ENCODE measurements at places on chromosomes 12 and 14. TPM values are rescaled to one million over a fixed set of nuclear protein-coding genes. Genes with fewer than 3 reads are reported as not detected.
A peak's percentile ranks its signal among the peaks of the same experiment; 100 is the strongest.

Gene TAS2R19
- 8.1 TPM for total RNA-seq

Gene MYF5
- total RNA-seq = not detected

Gene ACOT4
- total RNA-seq = 0.54 TPM

Gene CCDC38
- total RNA-seq = not detected

Gene HOXC4
- total RNA-seq = not detected

DNA sequence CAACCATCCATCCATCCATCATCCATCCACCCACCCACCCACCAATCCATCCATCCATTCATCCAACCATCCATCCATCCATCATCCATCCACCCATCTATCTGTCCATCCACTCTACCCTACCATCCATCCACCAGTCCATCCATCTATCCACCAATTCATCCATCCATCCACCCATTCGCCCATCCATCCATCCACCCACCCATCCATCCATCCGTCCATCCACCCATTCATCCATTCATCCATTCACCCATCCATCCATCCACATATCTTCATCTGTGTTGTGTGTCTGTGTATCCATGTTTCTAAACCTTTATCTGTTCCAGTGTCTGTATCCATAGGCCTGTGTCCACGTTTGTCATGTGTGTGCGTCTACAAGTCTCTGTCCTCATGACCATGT, 9.9 kb downstream of the HNF1A start:
- H3K36me3 ChIP-seq = no peaks in the 10 kb centered on the region
- DNase-seq = no peak
- H3K4me1 ChIP-seq = no peaks in the 10 kb centered on the region
- no peak overlapping the region for H3K27ac ChIP-seq
- H3K27me3 ChIP-seq = peaks cover 15% of the 10 kb centered on the region

DNA sequence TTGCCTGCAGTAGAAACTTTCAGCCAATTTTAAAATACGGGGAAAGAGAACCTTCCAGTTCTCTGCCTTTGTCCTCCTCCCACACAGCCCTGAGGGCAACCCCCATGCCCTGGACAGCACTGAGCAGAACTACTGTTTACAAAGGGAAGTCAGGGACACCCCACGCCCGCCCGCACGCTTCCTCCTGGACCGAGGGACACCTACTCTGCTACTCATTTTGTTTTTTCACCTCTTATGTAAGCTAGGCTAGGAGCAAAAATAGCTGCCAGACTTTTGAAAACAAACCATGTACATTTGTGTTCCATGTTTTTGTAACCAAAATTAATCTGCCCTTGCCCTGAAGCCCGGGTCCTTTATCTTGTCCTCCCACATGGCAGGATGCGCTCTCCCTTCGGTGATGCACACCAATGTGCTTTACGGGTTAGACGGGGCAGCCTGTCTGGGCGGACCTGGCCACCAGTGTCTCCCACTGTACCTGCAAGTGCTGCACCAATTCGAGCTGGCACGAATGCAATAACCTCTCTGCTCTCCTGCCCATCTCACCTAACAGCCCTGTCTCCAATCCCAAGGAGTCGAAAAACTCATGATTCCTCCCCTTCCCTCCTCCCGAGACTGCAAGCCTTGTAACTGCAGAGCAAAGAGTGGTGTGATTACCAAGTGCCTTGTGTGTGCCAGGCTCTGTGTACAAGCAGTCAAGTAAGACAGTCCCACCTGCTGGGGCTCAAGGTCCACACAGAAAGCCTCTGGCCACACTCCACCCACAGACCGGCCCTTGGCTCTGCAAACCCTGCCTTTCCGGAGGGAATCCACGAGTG, 85.2 kb downstream of the CCDC88C start:
- H3K27me3 ChIP-seq = peaks cover 18% of the 10 kb centered on the region
- no peak overlapping the region for H3K4me3 ChIP-seq
- H3K27ac ChIP-seq = no peak overlapping the region
- H3K36me3 ChIP-seq = no peaks in the 10 kb centered on the region

- H3K4me1 ChIP-seq = peaks cover 21% of the 10 kb centered on the region
- H3K27me3 ChIP-seq = no peaks in the 10 kb centered on the region
- H3K27ac ChIP-seq = no peak overlapping the region
Measured at GRCh38 chr12:53044896-53045695, 4.8 kb upstream of the TNS2 start.

DNA sequence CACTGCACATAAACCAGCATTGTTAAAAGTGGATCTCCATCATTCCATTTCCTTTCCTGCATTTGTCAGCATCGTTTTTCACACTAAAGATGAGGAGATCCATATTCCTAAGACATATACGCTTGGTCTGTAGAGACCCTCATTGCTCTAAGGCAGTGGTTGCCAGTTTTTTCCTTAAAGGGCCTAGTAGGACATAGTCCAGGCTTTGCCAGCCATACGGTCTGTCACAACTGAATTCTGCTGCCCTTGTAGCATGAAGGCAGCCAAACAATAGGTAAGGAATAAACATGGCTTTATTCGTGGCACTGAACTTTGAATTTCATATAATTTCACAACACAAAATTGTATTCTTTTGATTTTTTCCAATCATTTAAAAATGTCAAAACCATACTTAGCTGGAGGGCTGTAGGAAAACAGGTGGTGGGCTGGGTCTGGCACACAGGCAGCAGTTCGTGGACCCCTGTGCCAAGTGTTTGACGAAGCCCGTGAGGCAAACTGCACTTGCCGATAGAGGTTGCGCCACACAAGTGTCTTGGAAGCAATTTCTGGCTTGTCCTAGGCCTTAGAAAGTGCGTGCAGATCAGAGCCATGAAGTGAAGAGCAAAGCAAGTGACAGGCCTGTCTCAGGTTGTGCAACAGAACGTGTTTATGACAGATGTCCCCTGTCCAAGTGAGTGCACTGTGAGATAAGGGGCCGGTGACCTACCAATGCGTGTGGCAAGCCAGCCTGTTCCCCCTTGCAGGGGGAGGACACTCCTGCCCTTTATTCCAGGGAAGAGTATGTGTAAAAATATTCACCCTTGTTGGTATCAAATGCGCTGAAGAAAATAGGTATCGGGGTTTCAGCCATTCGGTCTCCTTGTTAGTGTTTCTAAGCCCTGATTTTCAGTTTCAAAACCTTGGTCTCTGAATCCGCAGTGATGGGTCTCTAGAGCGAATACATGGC, 916 bp upstream of the CHPT1 start:
- peaks cover 7% of the 10 kb centered on the region for H3K4me1 ChIP-seq
- DNase-seq = no peak

GRCh38 chr14:105666420-105666819, 140.0 kb downstream of the TMEM121 start:
- no peaks in the 10 kb centered on the region for H3K4me1 ChIP-seq
- no peak for DNase-seq
- H3K27ac ChIP-seq = no peak overlapping the region
- no peaks in the 10 kb centered on the region for H3K27me3 ChIP-seq
- H3K36me3 ChIP-seq = no peaks in the 10 kb centered on the region

DNA sequence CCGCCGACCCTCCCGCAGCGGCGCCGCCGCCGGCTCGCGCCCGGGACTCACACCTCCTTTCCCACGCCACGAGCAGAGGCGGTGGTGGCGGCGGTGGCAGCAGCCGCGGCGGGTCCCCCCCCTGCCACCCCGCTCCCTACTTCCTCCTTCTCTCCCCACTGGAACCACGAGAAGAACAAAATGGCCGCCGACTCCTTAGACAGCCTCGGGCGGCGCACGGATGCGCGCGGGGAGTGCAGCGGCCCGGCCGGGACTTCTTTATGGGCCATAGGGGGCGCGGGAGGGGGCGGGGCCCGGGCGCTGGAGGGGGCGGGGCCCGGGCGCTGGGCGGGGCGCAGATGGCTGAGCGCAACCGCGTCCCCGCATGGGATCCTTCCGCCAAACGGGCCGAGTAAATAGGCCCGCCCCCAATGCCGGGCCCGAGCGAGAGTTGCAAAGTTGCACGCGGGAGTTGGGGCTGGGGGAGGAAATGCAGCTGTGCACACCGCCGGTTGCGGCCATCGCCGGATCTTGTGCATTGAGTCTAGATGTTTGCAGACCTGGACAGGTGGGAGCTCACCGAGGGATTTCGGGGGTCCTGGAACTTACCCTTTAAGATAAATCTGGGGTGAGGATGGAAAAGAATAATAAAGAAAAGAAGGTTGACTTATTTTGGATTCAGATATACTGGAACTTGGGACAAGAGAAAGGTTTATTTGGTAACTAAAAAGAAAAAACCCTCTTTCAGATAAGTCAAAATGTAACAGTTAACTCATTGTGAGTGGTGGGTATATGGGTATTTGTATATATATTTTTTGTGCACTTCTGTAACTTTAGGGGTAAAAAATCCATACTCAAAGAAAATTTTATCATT, at the start of gene PPP1CC:
TSS of gene PPP1CC (minus strand) at position 174 of the 853 bp plus-strand sequence. CDS start 184 bp downstream, outside the sequence.
- peak within 1 kb of the TSS; percentile 99 for H3K4me3 ChIP-seq
- no peaks in the 10 kb centered on the region for H3K36me3 ChIP-seq
- peaks cover 13% of the 10 kb centered on the region for H3K4me1 ChIP-seq

- DNase-seq = no peak
- no peaks in the 10 kb centered on the region for H3K27me3 ChIP-seq
- peaks cover 34% of the 10 kb centered on the region for H3K4me1 ChIP-seq
- H3K27ac ChIP-seq = no peak overlapping the region
- H3K4me3 ChIP-seq = no peak overlapping the region
Measured at GRCh38 chr14:61130512-61131260, 149.6 kb downstream of the SLC38A6 start.

GRCh38 chr14:90300611-90301047, 31.1 kb downstream of the NRDE2 start:
- H3K4me3 ChIP-seq = no peak overlapping the region
- peaks cover 9% of the 10 kb centered on the region for H3K36me3 ChIP-seq
- no peaks in the 10 kb centered on the region for H3K27me3 ChIP-seq
- DNase-seq = peak; percentile 24

GRCh38 chr14:99538275-99538674, 57.1 kb downstream of the CCNK start:
- DNase-seq = peak; percentile 25
- H3K4me3 ChIP-seq = no peak overlapping the region
- H3K27me3 ChIP-seq = no peaks in the 10 kb centered on the region
- H3K36me3 ChIP-seq = no peaks in the 10 kb centered on the region
- H3K27ac ChIP-seq = peak overlapping the region; percentile 88

- no peak for DNase-seq
- H3K36me3 ChIP-seq = no peaks in the 10 kb centered on the region
- H3K4me1 ChIP-seq = no peaks in the 10 kb centered on the region
- H3K27me3 ChIP-seq = peaks cover 44% of the 10 kb centered on the region
- no peak overlapping the region for H3K27ac ChIP-seq
- no peak overlapping the region for H3K4me3 ChIP-seq
Measured at GRCh38 chr12:52356762-52357580, 10.3 kb downstream of the KRT85 start.

DNA sequence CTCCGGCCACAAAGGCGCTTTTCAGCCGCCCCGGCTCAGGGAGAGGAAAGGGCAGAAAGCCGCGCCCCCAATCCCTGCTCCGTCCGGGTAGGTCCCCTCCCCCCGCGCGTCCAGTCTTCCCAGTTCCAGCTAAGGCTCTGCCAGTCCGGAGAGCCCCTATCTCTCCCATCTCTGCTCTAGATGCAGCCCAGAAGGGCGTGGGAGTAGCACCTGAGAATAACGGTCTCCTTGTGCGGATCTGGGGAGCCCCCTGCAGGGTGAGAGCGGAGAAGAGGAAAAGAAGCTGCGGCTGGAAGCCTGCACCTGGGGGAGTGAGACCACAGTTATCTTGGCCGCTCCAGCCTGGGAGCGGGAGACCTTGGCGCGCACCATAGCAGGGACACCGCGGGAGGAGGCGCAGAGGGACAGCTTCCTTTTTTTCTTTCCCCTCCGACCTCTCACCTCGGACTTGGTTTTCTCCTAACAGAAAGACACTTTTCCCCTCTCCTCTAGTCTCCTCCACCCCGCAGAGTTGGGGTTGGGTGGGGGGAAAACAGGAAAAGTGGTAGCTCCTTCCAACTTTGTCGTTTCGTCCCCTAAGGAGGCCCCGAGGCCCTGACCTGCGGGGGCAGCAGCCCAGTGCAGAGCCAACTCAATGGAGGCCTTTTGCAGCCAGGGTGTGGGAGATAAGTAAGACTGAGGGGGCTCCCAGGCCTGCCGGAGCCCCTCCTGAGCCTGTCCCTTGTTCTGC, 2.4 kb downstream of the DHH start:
- H3K4me3 ChIP-seq = peak overlapping the region; percentile 12
- peak; percentile 30 for DNase-seq
- H3K4me1 ChIP-seq = peaks cover 9% of the 10 kb centered on the region

DNA sequence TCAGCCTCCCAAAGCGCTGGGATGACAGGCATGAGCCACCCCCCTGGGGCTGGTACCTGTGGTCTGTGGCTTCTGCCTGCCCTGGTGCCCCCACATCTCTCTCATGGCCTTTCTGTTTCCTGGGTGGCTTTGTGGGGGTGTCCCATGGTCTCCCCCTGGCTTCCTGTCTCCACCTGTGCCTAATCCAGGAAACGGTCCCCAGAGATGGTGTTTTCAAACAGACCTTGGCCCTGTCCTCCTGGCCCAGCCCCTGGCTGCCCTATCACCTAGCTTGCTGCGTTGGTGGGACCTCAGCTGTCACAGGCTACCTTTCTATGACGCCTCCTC, 18.1 kb downstream of the MEG3 start:
- no peak for DNase-seq
- H3K27me3 ChIP-seq = no peaks in the 10 kb centered on the region
- no peak overlapping the region for H3K4me3 ChIP-seq
- peaks cover 56% of the 10 kb centered on the region for H3K36me3 ChIP-seq

DNA sequence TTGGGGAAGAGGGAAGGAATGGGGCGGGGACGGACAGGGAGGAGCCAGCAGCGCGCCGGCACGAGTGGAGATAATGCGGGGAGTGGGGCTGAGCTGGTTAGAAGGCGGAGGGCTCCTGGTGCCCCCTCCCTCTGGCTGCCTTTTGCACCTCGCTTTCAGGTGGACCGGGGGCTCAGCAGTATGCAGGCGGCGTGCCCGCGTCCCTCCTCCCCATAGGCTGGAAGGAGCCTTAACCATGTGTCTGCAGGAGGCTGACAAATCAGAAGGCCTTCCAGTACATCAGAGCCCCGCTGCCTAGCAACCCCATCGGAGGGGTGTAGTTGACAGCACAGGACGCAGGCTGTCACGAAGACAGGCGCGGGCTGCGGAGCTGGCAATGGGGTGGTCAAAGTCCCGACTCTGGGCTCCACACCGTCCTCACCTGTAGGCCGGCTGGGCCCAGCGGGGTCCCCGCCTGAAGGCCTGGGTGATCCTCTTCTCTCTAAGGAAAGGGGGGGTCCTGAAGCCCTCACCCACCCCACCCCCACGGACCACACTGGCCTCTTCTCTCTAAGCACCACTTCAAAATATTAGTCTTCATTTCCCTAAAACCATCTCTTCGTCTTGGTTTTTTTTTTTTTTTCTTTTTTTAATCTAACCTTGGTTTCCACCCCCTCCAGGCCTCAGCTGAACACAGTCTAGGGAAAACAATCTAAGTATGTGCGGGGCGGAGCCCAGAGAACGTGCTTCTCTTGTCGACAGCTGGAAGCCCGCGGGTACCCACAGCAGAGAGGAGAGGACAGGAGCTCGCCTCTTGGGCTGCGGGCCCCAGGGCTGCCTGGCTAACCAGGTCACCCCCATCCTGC, 44.5 kb downstream of the KDM2B start:
- H3K4me1 ChIP-seq = peaks cover 31% of the 10 kb centered on the region
- H3K4me3 ChIP-seq = peak overlapping the region; percentile 19
- DNase-seq = peak; percentile 88
- no peaks in the 10 kb centered on the region for H3K27me3 ChIP-seq

All from IMR-90 (cell line).